Memory B cell (primary cell): ENCODE measurements at places on chromosomes 7 and 10.

- DNase-seq, result no peak
- H3K4me3 ChIP-seq, result no peak overlapping the region
- peaks cover 2% of the 10 kb centered on the region for H3K36me3 ChIP-seq
- no peak overlapping the region for H3K27ac ChIP-seq
Measured at GRCh38 chr7:1850111-1850975, 180.3 kb downstream of the ELFN1 start.

- no peaks in the 10 kb centered on the region for H3K4me1 ChIP-seq
- DNase-seq, result no peak
- H3K4me3 ChIP-seq, result no peak overlapping the region
- H3K27ac ChIP-seq, result no peak overlapping the region
- peaks cover 10% of the 10 kb centered on the region for H3K27me3 ChIP-seq
Measured at GRCh38 chr10:32169556-32169955, 113.3 kb upstream of the KIF5B start.

DNA sequence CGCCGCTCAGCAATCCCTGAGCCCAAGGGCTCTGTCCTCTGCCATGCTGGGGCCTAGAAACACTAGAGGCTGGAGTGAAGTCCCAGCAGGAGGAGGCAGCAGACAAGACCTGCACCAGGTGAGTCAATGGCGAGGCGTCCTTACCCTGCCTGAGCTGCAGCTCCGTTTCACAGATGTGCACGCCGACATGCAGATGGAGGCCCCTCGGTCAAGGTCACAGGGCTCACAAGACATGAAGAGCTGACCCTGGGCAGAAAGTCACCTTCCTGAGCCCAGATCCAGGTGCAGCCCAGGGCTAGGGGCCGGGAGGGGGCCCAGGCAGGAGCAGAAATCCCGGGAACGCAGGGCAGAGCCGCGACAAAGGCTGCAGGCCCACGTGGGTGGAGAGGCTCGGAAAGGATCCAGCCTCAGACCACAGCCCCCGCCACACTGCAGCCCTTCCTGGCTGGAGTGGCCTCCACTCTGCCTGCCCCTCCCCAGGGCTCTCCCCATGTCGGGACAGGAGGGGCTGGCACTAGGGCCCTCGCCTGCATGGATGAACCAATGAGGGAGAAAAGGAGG, 23.8 kb downstream of the PDGFA start:
- H3K27ac ChIP-seq, result no peak overlapping the region
- peaks cover 2% of the 10 kb centered on the region for H3K36me3 ChIP-seq
- no peak for DNase-seq
- no peaks in the 10 kb centered on the region for H3K27me3 ChIP-seq

- DNase-seq, result no peak
- peaks cover 43% of the 10 kb centered on the region for H3K36me3 ChIP-seq
- peaks cover 3% of the 10 kb centered on the region for H3K4me1 ChIP-seq
- no peak overlapping the region for H3K27ac ChIP-seq
Measured at GRCh38 chr10:91983416-91983815, 59.8 kb downstream of the BTAF1 start.

GRCh38 chr7:146129296-146129695, 12.7 kb downstream of the CNTNAP2 start:
- H3K4me1 ChIP-seq, result no peaks in the 10 kb centered on the region
- H3K4me3 ChIP-seq, result no peak overlapping the region
- no peaks in the 10 kb centered on the region for H3K27me3 ChIP-seq
- H3K27ac ChIP-seq, result no peak overlapping the region

DNA sequence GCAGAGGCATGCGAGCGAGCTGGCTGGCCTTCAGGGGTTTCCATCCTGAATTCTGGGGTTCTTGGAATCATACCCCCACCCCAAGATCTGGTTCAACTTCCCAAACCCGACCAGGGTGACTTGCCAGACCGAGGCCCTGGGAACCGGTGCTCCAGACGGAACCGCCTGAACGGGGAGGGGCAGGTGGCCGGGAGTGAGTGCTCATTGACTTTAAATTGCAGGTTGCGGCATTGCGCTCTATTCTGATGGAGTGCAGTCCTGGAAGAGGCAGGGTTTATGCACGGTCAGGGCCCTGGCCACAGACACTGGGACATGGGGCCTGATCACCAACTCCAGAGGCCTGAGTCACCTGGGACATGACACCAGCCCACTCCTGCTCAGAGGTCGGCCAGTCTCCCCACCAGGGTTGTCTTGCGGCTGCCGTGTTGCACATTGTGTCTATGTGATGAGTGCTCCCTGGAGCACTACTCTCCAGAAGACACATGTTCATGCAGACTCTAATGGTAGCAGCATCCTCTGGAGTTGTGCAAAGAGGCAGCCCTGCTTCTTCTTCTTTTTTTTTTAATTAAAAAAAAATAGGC, 5.8 kb upstream of the DDIT4 start:
- H3K27me3 ChIP-seq, result no peaks in the 10 kb centered on the region
- DNase-seq, result no peak
- H3K4me3 ChIP-seq, result no peak overlapping the region
- H3K36me3 ChIP-seq, result no peaks in the 10 kb centered on the region
- H3K4me1 ChIP-seq, result peaks cover 12% of the 10 kb centered on the region
